H1 (cell line): ENCODE measurements at places on chromosomes 12 and 14.

- H3K27ac ChIP-seq, result no peak overlapping the region
- H3K27me3 ChIP-seq, result no peaks in the 10 kb centered on the region
- no peaks in the 10 kb centered on the region for H3K36me3 ChIP-seq
- no peak overlapping the region for H3K4me3 ChIP-seq
- H3K4me1 ChIP-seq, result no peaks in the 10 kb centered on the region
Measured at GRCh38 chr12:95653771-95654546, 102.7 kb upstream of the USP44 start.

- no peaks in the 10 kb centered on the region for H3K36me3 ChIP-seq
- H3K27ac ChIP-seq, result no peak overlapping the region
- H3K27me3 ChIP-seq, result no peaks in the 10 kb centered on the region
- H3K4me1 ChIP-seq, result peaks cover 10% of the 10 kb centered on the region
Measured at GRCh38 chr14:61438860-61439765, 117.7 kb downstream of the PRKCH start.

DNA sequence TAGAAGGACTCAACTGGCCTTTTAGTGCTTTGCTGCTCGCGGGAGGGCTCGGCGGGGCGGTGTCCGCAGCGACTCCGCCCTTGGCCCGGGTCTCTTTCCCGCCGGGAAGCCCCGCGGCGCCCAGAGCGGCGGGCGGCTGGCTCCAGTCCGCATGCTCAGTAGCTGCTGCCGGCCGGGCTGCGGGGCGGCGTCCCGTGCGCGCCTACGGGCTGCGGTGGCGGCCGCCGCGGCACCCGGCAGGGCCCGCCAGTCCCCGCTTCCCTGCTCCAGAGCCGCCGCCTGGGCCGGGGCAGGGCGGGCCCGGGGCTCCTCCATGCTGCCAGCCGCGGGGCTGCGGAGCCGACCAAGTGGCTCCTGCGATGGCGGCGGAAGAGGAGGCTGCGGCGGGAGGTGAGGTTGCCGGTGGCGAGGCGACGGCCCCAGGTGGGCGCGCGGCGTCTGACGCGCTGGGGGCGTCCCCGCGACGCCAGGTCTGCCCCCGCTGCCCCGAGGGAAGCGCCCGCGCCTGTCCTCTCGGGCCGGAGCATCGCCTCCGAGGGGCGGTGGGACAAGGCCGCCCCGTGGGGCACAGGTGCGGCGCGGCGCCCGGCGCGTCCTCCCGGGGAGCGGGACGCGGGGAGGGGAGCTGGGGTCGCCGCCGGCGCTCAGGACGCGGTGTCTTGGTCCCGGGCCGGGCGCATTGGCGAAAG lies at the start of gene BMAL2:
BMAL2 (plus strand) TSS at position 123 of the 689 bp plus-strand sequence; CDS start at position 360, 237 bp downstream.
- peaks cover 3% of the 10 kb centered on the region for H3K27me3 ChIP-seq
- no peaks in the 10 kb centered on the region for H3K36me3 ChIP-seq
- H3K4me3 ChIP-seq, result peak within 1 kb of the TSS; percentile 80
- H3K4me1 ChIP-seq, result no peaks in the 10 kb centered on the region; the same call in 1 of the 2 replicates

- no peaks in the 10 kb centered on the region for H3K4me1 ChIP-seq
- no peaks in the 10 kb centered on the region for H3K27me3 ChIP-seq
- no peak for DNase-seq
- H3K36me3 ChIP-seq, result no peaks in the 10 kb centered on the region
- no peak overlapping the region for H3K4me3 ChIP-seq
Measured at GRCh38 chr12:10736463-10736862, 13.3 kb upstream of the YBX3 start.

DNA sequence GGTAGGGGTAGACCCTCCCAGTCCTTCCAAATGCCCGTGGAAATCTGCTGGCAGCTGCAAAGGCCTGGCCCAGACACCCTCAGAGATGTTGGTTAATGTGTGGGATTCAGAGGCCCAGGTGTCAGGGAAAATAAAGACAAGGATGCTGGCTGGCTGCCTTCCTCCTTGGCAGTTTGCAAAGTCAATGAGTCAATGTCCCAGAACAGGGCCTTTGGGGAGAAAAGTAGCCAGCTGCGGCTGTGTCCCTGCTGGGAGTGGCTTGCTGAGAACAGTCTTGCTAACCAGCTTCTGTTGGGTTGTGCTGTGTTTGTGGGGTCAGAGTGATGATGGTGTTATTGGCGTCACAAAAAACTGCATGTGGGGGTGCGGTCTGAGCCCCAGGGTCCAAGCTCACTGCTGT lies 29.2 kb downstream of the GLRX5 start:
- peaks cover 5% of the 10 kb centered on the region; the same call in 1 of the 2 replicates for H3K4me1 ChIP-seq
- no peak overlapping the region for H3K4me3 ChIP-seq
- no peaks in the 10 kb centered on the region; the same call in 1 of the 2 replicates for H3K27me3 ChIP-seq
- H3K27ac ChIP-seq, result no peak overlapping the region

DNA sequence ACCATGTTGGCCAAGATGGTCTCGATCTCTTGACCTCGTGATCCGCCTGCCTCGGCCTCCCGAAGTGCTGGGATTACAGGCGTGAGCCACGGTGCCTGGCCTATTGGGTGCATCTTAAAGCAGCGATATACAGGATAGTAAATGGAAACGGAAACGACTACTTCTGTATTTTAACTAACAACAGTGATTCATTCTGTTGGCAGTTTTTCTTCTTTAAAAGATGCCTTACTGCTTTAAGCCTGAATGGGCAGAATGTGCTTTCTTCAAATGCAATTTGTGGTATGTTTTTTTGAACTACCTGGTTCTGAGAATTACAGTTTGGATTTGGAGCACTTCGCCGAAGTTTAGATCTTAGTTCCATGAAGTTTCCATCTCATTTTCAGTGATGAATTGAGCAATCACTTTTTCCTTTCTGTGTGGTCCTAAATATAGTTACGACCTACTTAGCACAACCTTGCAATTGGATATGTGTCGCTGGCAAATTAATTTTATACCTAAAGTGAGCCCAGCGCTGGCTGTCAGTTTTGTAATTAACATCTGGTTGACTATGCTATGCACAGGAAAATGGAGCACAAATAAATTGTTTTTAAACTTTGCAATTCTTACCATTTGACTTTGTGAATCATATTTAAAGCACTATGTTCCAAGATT lies 53.6 kb upstream of the EIF5 start:
- peaks cover 20% of the 10 kb centered on the region for H3K27me3 ChIP-seq
- H3K4me1 ChIP-seq, result peaks cover 6% of the 10 kb centered on the region

DNA sequence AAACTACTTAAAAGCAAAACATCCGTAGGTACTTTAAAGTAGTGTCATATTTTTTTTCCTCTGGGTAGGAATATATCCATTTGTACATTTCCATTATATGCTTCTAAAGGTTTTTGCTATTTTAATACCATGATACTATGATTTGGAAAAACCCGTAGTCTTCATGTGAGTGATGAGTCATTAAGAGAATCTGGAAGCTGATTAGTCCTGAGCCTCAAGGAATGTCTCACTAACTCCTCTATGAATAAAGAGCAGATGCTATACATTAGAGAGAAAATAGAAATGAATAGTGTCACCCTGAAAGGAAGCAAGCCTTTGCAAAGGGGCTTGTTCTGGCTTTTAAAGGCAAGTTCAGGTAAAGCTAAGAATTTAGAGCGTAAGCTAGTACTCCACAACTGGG lies 432.1 kb downstream of the CCDC91 start:
- H3K27ac ChIP-seq, result no peak overlapping the region
- H3K27me3 ChIP-seq, result no peaks in the 10 kb centered on the region
- DNase-seq, result no peak
- H3K4me3 ChIP-seq, result no peak overlapping the region

- no peaks in the 10 kb centered on the region for H3K27me3 ChIP-seq
- DNase-seq, result no peak
- H3K27ac ChIP-seq, result no peak overlapping the region
- no peaks in the 10 kb centered on the region for H3K36me3 ChIP-seq
- no peak overlapping the region for H3K4me3 ChIP-seq
Measured at GRCh38 chr12:108253540-108253939, 85.6 kb downstream of the CMKLR1 start.

DNA sequence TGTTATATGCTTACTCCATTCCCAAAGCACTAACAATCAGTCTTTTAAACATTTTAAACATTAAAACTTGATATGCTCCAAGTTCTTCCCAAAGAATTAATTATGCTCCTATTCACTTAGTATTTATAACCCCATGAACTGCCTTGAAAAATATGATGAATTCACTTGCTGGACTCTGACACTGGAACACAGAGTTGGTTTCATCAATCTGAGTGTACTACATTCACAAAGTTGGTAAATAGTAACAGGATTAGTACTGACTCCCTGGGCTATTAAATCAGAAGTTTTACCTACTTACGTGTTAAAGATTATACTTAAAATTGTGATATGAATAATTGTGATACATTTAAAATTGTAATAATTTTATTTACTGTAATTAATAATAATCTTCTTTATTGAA lies 17.3 kb upstream of the MYF6 start:
- no peak overlapping the region for H3K27ac ChIP-seq
- H3K36me3 ChIP-seq, result no peaks in the 10 kb centered on the region
- no peak for DNase-seq

GRCh38 chr12:62291864-62292760 lies 31.9 kb downstream of the USP15 start:
- no peaks in the 10 kb centered on the region for H3K27me3 ChIP-seq
- no peaks in the 10 kb centered on the region for H3K36me3 ChIP-seq
- peaks cover 6% of the 10 kb centered on the region for H3K4me1 ChIP-seq
- H3K4me3 ChIP-seq, result no peak overlapping the region
- no peak overlapping the region for H3K27ac ChIP-seq
- DNase-seq, result no peak

DNA sequence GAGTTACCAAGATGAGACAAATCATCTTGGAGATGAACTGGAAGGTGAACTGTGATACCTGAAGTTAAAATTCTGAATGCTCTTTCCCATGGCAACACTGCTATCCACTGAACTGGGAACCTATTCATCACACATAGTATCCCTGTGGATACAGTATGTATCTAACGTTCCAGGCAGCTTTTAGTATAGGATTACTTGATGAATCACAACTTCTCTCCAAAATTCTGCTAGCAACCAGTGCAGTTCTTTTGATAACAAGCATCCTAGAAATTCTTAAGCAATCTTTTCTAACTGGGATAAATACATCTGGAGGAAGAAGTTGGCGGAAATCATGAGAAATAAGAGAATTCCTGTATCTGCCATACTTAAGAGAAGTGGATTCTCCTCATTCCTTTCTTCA lies 66.4 kb downstream of the PAWR start:
- H3K4me3 ChIP-seq, result no peak overlapping the region
- no peaks in the 10 kb centered on the region for H3K27me3 ChIP-seq
- H3K36me3 ChIP-seq, result peaks cover 20% of the 10 kb centered on the region

DNA sequence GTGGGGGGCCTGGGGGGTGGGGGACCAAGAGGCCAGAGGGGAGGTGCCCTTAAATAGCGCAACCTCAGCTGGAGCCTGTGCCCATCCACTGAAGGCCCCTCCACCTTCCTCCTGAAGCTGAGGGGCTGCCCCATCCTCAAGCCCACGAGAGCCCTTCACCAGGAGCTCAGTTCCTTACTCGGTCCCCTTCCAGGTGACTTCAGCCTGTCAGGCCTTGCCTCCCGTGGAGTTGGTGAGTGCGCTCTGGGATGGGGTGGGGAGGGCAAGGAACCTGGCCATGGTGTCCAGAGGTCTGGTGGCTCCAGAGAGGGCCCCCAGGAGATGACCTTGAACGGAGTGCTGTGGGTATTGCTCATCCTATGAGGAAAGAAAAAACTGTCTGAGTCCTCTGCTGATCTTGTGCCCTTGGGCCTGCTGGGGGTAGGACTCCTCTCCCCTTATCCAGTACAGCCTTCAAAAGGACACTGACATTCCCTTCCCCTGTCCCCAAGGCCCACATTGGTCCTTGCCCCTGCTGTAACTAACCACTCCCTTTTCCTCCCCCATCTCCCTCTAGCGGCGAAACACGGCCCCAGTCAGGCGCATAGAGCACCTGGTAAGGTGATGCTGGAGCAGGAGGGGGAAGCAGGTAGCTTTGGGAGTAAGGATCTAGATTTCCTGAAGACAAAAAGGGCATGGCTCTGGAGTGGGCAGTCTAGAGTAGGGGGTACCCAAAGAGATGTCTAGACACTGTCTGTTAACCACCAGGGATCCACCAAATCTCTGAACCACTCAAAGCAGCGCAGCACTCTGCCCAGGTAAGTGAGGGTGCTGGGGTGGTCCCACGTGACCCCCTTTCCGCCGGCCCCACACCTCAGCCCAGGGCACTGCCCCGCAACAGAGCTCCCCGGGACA lies 3.6 kb downstream of the TNS2 start:
- DNase-seq, result peak; percentile 91
- peaks cover 35% of the 10 kb centered on the region for H3K4me1 ChIP-seq
- H3K27ac ChIP-seq, result peak overlapping the region; percentile 75; the same call in 1 of the 2 replicates
- H3K27me3 ChIP-seq, result peaks cover 11% of the 10 kb centered on the region; the same call in 1 of the 2 replicates
- peak overlapping the region; percentile 82 for H3K4me3 ChIP-seq

DNA sequence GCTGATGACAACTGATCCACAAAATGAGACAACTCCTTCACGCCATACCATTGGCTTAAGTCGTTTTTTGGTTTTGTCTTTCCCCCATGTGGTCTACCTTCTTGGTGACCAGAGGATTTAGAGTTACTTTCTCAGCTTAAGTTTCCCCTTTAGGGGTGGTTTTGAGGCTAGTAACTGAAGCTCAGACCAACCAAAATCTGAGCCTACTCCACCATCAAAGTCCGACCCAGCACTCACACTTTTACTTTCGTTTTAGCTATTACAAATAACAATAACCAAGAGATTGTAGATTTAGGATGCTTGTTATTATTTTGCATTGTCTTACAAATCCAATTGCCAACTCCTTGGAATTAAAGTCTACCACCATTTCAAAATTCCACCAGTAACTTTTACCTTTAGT lies 130.6 kb upstream of the MDM1 start:
- H3K4me1 ChIP-seq, result no peaks in the 10 kb centered on the region
- no peaks in the 10 kb centered on the region for H3K27me3 ChIP-seq
- H3K4me3 ChIP-seq, result no peak overlapping the region
- no peak overlapping the region for H3K27ac ChIP-seq

DNA sequence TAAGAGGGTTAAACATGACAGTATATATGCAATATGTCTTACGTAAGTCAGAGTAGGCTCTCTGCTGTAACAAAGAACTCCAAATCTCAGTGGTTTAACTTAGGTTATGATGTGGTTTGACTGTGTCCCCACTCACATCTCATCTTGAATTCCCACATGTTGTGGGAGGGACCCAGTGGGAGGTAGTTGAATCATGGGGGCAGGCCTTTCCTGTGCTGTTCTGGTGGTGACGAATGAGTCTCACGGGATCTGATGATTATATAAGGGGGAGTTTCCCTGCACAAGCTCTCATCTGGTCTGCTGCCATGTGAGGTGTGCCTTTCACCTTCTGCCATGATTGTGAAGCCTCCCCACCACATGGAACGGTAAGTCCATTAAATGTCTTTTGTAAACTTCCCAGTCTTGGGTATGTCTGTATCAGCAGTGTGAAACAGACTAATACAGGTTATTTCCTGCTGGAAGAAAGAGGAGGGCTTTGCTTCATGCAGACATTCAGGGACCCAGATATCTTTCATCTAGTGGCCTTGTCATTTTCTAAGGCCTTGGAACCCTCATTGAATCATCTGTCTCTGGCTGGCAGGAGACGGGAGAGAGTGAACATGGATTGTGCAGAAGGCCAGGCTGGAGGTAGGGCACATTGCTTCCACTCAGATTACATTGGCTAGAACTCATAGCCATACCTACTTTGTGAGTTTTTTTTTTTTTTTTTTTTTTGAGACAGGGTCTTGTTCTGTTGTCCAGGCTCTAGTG lies 96.1 kb downstream of the CRADD start:
- H3K4me1 ChIP-seq, result no peaks in the 10 kb centered on the region
- no peaks in the 10 kb centered on the region for H3K36me3 ChIP-seq
- H3K27me3 ChIP-seq, result no peaks in the 10 kb centered on the region
- H3K4me3 ChIP-seq, result no peak overlapping the region
- no peak overlapping the region for H3K27ac ChIP-seq
